Activated T-helper 9 cell treated with anti-CD3 and anti-CD28 coated beads, Interleukin-2, amount 50 U/mL, for 16 hours (primary cell): ENCODE measurements at places on chromosomes 7 and 10.

DNA sequence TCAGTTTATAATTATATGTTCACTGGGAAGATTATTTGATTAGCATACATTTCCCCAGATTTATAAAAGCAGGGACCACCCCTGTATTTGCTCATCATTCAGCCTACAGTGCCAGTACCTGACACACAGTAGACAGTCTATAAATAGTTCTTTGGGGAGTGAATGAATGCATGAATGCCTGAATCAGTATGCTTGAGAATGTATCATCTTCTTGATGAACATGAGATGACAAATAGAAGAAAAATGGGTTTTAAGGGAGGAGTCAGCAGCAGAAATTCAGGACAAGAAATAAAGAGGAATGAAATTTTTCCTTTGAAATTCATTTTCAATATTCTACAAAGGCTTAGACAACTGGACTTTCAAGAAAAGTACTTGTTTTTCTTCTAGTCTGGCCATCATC lies 295.8 kb upstream of the LRRTM3 start:
- DNase-seq: no peak

DNA sequence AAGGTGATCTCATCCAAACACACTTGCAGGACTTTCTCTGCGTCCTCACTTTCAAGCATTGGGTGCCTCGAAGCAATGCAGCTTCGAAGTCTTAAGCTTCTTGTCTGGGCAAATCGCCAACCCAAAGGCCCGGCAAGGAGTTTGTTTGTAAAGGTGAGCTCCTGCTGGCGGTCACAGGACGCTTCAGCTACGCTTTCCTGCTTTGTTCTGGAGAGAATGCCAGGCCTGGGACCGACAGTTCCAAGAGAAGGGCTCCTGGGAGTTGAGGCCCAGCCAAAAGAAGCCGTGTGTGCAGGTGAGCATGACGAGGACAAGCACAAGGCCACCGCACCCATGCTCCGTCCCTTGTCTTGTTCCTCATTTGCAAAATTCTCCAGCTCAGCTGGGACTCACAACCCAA lies 106.6 kb upstream of the DOCK1 start:
- no peak for DNase-seq

GRCh38 chr10:59265141-59265540 lies 88.7 kb downstream of the PHYHIPL start:
- DNase-seq: no peak

DNA sequence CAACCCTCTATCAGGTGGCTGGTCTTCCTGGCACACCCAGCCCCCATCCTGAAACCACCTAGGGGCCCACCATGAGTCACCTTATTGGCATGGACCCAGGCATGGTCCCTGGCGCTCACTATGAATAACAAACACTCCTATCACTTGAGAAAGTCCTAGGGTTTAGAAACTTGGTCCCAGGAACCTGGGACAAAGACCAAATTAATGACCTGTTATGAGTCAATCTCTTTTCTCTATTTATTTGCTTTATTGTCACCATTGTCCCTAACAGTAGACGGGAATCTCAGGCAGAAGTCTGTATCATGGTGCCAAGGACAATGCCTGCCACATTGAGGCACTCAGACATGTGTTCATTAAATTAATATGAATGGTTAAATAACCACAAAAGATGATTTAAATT lies 599.6 kb upstream of the C7orf33 start:
- no peak for DNase-seq
